ENCODE measurements at places on chromosomes 16 and 17. TPM values are rescaled to one million over a fixed set of nuclear protein-coding genes. Genes with fewer than 3 reads are reported as not detected.

Gene LYRM9
- 19.2 TPM for polyA plus RNA-seq

Gene MT1F
- 28.9 TPM for polyA plus RNA-seq

Gene EMP2
- not detected for polyA plus RNA-seq

Gene CES4A
- polyA plus RNA-seq, result 4.1 TPM

Gene MT1G
- 1.3 TPM for polyA plus RNA-seq

Gene TAOK2
- polyA plus RNA-seq, result 8.2 TPM

Gene CTF1
- polyA plus RNA-seq, result not detected

Gene MEOX1
- 5.1 TPM for polyA plus RNA-seq

Gene ANKFN1
- not detected for polyA plus RNA-seq

Gene TRIM25
- 8.3 TPM for polyA plus RNA-seq

Gene EPN2
- 4.2 TPM for polyA plus RNA-seq

Gene TAC4
- polyA plus RNA-seq, result not detected

Gene FBXW10B
- not detected for polyA plus RNA-seq

Gene SGCA
- not detected for polyA plus RNA-seq

Gene NAGPA
- 36.8 TPM for polyA plus RNA-seq

Gene RAB26
- polyA plus RNA-seq, result 0.52 TPM

Gene PRAC1
- polyA plus RNA-seq, result not detected

Gene TSPAN10
- 0.24 TPM for polyA plus RNA-seq

Gene KRT9
- not detected for polyA plus RNA-seq

Gene ITGAD
- polyA plus RNA-seq, result 0.07 TPM

Gene ABCA3
- polyA plus RNA-seq, result 1.7 TPM

Gene MYO15A
- 0.43 TPM for polyA plus RNA-seq

Gene MYOCD
- polyA plus RNA-seq, result not detected

Gene ZFP3
- 1.3 TPM for polyA plus RNA-seq

Gene ACOX1
- polyA plus RNA-seq, result 14.4 TPM

Gene DNAI2
- polyA plus RNA-seq, result 0.28 TPM

Gene ASPA
- not detected for polyA plus RNA-seq

Gene KRT37
- not detected for polyA plus RNA-seq

Gene PPY
- polyA plus RNA-seq, result not detected

Gene SCIMP
- 1.5 TPM for polyA plus RNA-seq

Gene SALL1
- not detected for polyA plus RNA-seq

Gene CDR2L
- polyA plus RNA-seq, result not detected

Gene STX1B
- not detected for polyA plus RNA-seq

Gene SLC25A19
- polyA plus RNA-seq, result 15.4 TPM

Gene RNU2-1
- polyA plus RNA-seq, result not detected

Gene ZNF385C
- polyA plus RNA-seq, result not detected

Gene ZSWIM7
- 56.9 TPM for polyA plus RNA-seq

Gene C16orf46
- 0.49 TPM for polyA plus RNA-seq

Gene KLHL10
- polyA plus RNA-seq, result not detected

Gene IL17C
- not detected for polyA plus RNA-seq

Gene RASD1
- polyA plus RNA-seq, result 0.38 TPM

Gene PRMT7
- 28.3 TPM for polyA plus RNA-seq

Gene ACSM2A
- not detected for polyA plus RNA-seq

Gene ETV4
- polyA plus RNA-seq, result not detected

Gene TRIM37
- polyA plus RNA-seq, result 10.6 TPM

Gene KRTAP4-4
- not detected for polyA plus RNA-seq

Gene KCNJ16
- not detected for polyA plus RNA-seq

Gene AANAT
- polyA plus RNA-seq, result not detected
